ENCODE measurements at places on chromosomes 7 and 10.
A peak's percentile ranks its signal among the peaks of the same experiment; 100 is the strongest.

DNA sequence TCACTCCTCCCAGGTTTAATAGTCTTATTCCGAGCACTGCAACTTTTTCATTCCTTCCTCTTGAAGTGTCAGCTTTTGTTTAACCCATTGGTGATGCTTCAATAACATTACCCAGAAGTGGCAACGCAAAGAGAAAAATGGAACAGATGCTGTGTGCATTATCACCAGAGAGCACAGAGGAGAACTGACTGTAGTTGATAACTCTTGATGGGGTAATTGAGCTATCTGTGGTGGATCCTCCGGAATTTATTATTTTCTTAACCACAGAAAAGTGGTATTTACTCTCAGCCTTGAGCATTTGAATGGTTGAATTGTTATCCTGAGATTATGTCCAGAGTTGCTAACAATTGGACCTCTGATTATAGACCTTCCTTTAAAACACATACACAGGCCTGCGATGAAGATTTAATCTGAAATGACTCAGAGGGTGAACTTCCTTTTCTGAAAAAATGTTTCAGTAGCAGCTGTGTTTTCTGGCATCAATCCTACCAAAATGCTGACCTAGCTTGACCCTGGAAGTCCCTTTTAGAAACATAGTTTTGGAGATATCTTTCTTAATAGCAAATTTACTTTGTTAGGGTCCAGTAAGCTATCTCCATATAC, 1584.4 kb upstream of the LRRTM3 start:
- DNase-seq = no peak

- DNase-seq = no peak
Measured at GRCh38 chr7:106029451-106029850, 66.4 kb downstream of the CDHR3 start.

GRCh38 chr10:23829556-23829955, 379.4 kb upstream of the KIAA1217 start:
- DNase-seq = no peak

- no peak for DNase-seq
Measured at GRCh38 chr7:21850531-21851285, 95.0 kb downstream of the CDCA7L start.

- DNase-seq = no peak
Measured at GRCh38 chr10:122983898-122984297, 3.7 kb downstream of the PSTK start.

GRCh38 chr10:21065621-21066248, 168.6 kb upstream of the NEBL start:
- no peak for DNase-seq

- DNase-seq = no peak
Measured at GRCh38 chr7:43700646-43701499, 28.4 kb downstream of the COA1 start.

GRCh38 chr10:121594623-121595350, 3.5 kb downstream of the FGFR2 start:
- no peak for DNase-seq

DNA sequence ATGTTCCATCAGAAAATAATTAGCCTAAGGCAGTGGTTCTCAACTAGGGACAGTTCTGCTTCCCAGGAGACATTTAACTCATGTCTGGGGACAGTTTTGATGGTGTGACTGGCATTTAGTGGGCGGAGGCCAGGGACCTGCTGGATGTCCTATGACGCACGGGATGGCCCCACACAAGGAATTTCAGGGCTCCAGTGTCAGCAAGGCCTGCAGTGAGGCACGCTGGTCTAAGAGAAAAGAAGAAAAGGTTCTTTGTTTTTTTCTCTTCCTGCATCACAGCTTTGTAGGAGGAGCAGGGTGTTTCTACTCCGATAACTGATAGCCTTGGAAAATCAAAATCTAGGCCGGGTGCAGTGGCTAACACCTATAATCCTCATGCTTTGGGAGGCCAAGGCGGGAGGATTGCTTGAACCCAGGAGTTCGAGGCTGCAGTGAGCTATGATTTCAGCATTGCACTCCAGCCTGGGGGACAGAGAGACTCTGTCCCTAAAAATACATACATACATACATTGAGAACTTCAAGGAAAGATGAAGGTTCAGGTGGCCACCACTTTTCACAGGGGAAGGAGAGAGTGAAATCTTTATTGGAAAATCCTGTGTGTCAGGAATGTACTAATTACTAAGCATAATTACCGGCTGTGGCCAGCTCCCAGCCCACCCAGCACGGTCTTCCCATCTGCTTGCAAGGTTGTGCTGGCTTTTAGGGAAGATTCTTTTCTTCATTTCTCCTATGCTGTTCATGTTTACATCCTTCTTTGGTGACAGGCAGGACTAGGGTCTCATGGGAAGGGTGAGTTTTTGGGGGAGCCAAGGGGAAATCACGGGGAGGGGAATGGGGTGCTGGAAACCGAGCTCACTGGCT, 150.4 kb downstream of the ACTR3B start:
- DNase-seq = no peak

DNA sequence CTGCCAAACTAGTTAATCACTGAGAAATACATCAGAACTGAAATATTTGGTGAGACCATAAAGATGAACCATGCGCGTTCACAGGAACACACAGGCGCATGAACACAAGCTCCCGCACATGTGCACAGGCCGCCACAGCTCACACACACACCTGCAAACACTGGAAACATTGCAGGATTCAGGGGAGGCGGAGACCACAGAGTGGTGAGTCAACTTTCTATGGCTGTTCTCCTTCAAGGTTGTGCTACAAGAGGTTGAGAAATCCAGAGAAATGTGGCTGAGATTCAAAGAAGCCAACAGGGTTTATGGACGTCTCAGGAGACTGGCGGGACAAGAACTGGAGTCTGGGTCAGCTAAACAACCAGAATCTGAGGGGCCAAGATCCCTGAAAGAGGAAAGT, 17.8 kb downstream of the ESYT2 start:
- DNase-seq = peak; percentile 34

GRCh38 chr10:84138478-84139125, 707 bp upstream of the GHITM start:
- DNase-seq = peak; percentile 12

DNA sequence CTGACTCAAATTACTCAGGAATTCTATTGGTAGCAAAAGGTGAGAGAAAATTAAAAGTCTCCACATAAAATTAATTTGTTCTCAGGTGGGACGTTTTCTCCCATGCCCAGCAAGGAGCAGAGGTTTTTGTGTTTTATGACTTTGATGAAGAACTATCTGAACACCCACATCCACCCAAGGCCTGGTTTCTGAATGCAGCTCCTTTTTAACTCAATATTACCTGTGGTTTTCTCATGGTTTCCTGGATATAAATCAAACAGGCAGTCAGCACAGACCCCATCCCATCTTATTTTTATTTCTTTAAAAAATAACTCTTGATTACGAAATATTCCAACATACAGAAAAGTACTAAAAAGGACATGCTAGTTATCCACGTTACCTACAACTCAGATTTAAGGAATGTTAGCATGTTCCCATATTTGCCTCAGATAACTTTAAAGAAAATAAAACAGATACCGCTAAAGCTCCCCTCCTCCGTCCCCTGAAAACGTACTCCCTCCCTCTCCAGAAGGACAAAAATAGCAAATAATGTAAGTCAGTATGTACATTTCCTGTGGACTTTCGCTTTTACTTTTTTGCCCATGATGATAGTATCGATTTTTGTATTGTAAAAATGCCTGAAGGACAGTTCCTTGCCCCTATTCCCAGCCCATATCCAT, 43.4 kb downstream of the GLI3 start:
- DNase-seq = no peak

GRCh38 chr7:7919449-7919945, 49.1 kb upstream of the GLCCI1 start:
- no peak for DNase-seq

- no peak for DNase-seq
Measured at GRCh38 chr10:132916421-132916841, 25.9 kb downstream of the CFAP46 start.

- DNase-seq = no peak
Measured at GRCh38 chr10:125343118-125343925, 183.0 kb upstream of the CTBP2 start.

DNA sequence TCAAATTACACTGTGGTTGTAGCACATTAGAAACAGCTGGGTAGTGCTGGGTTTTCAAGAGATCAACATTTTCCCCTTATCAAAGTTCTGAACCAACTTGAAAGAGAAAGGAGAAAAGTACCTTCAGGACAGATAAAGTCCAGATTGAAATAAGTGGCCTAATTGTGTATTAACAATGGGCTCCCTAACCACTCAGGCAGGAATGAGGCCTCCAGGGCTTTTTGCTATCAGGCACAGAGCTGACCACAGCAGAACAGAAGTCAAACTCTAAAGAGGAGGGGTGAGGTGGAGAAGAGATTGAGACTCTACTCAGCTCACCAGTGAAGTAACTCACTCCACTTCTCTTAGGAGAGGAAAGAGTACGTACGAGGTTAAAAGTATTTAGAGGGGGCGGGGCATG, 394.1 kb upstream of the PHF14 start:
- no peak for DNase-seq

DNA sequence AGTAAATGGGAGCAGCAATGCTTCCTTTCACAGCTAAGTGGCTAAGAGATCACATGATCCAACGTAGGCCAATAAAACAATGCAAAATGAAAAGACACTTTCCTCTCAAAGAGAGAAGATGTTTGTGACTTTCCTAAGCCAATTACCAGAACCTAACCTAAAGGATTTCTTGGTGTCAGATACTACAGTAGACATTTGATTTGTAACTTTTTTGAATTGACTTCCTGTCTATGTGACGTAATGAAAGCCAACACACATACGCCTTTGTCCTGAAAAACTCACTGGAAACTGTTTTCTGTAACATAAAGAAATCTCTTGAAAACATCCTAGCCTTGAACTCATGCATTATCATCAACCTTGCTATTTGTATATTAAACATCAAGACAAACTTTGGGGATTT, 417.1 kb downstream of the GPAM start:
- no peak for DNase-seq

- DNase-seq = no peak
Measured at GRCh38 chr7:155879592-155879991, 67.3 kb upstream of the SHH start.

- DNase-seq = peak; percentile 22
Measured at GRCh38 chr10:31759124-31759798, 169.4 kb downstream of the ARHGAP12 start.

- no peak for DNase-seq
Measured at GRCh38 chr10:34157501-34157900, 657.6 kb downstream of the PARD3 start.

DNA sequence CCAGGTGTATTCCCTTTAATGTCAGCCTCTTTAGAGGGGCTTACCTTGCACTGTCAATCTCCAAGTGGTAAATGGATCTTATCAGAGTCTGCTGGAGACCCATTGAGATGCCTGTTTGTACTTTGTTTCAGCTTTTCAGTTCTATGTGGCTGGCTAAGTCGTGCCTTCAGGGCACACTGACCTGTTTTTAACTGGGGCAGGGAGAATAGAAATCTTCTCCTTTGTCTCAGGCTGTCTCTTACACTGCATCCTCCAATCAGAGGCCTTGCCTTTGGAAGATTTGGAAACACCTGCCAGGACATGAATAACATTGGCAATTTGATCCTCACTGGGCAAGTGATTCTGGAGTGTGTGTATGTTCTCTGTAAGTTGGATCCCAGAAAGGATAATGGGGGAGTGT, 65.0 kb downstream of the POU6F2 start:
- no peak for DNase-seq

- DNase-seq = no peak
Measured at GRCh38 chr7:78226059-78226719, 427.6 kb downstream of the PHTF2 start.

DNA sequence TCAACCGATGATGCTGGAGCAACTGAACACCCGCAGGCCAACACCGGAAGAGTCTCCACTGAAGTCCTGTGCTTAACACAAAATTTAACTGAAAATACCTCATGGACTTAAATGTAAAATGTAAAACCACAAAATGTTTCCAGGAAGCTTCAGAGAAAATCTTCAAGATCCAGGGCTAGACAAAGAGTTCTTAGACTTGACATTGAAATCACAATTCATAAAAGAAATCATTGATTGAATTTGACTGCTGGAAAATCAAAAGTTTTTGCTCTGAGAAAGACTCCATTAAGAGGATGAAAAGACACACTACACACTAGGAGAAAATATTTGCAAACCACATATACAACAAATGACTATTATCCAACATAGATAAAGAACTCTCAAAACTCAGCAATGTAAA, 234.7 kb upstream of the PPP2R2D start:
- no peak for DNase-seq

DNA sequence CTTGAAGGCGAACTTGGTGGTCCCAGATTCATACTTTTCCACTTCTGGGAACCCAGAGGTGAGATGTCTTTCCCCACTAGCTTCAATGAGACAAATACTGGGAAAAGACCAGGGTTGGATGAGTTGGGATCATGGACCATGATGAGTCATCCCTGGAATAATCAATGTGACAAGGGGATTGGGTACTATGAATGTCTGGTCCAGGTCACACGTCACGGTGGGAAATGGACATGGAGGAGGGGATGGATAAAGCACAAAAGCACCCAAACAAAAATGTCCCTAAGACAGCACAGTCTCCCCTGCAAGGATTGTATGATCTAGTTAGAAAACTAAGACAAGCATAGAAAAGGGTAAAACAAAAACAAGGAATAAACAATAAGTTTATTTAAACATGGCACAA, 12.4 kb upstream of the SORBS1 start:
- DNase-seq = no peak

GRCh38 chr7:98643236-98643985, 26.3 kb downstream of the NPTX2 start:
- DNase-seq = no peak

- no peak for DNase-seq
Measured at GRCh38 chr10:101027106-101027720, 3.7 kb downstream of the PDZD7 start.

GRCh38 chr10:77164616-77165311, 472.8 kb downstream of the KCNMA1 start:
- no peak for DNase-seq

DNA sequence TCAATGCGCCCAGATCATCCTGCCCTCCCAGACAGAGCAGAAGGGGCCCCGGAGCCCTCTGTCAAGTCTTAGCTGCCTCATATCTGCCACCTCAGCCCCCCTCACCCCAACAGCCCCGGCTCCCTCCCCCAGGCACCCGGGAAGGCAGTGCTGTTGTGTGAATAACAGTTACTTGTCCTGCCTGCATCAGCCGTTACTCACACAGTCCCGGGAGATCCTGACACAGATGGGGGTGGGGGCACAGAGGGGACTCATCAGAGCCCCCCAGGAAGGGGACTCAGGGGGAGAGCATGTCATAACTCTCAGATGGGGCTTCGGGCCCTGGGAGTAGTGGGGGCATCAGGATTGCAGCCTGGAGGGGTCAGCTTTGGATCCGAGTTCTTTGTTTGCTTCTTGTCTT, 12.4 kb upstream of the SERPINE1 start:
- no peak for DNase-seq

GRCh38 chr10:86359954-86360353, 6.6 kb downstream of the GRID1 start:
- DNase-seq = no peak

GRCh38 chr7:71976645-71977044, 435.5 kb downstream of the CALN1 start:
- no peak for DNase-seq

GRCh38 chr7:134448356-134449229, 10.3 kb downstream of the AKR1B1 start:
- DNase-seq = no peak

GRCh38 chr7:109376576-109376975, 806.9 kb downstream of the DNAJB9 start:
- no peak for DNase-seq

All from stimulated activated CD4-positive, alpha-beta T cell treated with anti-CD3 and anti-CD28 coated beads, Interleukin-15, amount 100 ng/mL, for 1 hour (primary cell).